ENCODE measurements at places on chromosomes 2 and 18. TPM values are rescaled to one million over a fixed set of nuclear protein-coding genes. Genes with fewer than 3 reads are reported as not detected.

GRCh38 chr2:235390816-235391194 lies 103.0 kb upstream of the AGAP1 start:
- H3K27me3 ChIP-seq, result no peaks in the 10 kb centered on the region
- H3K27ac ChIP-seq, result no peak overlapping the region
- H3K4me3 ChIP-seq, result no peak overlapping the region

GRCh38 chr18:75139226-75139911 lies 69.6 kb downstream of the PTGR3 start:
- no peak overlapping the region for H3K4me3 ChIP-seq
- H3K27ac ChIP-seq, result no peak overlapping the region
- H3K4me1 ChIP-seq, result no peaks in the 10 kb centered on the region
- H3K27me3 ChIP-seq, result no peaks in the 10 kb centered on the region
- H3K36me3 ChIP-seq, result no peaks in the 10 kb centered on the region

GRCh38 chr2:28652217-28652616 lies 99.4 kb upstream of the PPP1CB start:
- no peak overlapping the region for H3K27ac ChIP-seq
- H3K36me3 ChIP-seq, result no peaks in the 10 kb centered on the region
- H3K4me3 ChIP-seq, result no peak overlapping the region
- no peaks in the 10 kb centered on the region for H3K27me3 ChIP-seq
- peaks cover 72% of the 10 kb centered on the region for H3K4me1 ChIP-seq

GRCh38 chr2:28431741-28432140 lies 39.1 kb downstream of the FOSL2 start:
- H3K27me3 ChIP-seq, result no peaks in the 10 kb centered on the region
- peaks cover 19% of the 10 kb centered on the region for H3K4me1 ChIP-seq
- H3K36me3 ChIP-seq, result no peaks in the 10 kb centered on the region
- no peak overlapping the region for H3K27ac ChIP-seq
- no peak for DNase-seq

- H3K4me3 ChIP-seq, result no peak overlapping the region
- no peaks in the 10 kb centered on the region for H3K27me3 ChIP-seq
- no peak for DNase-seq
These were observed 447.3 kb downstream of the XIRP2 start for GRCh38 chr2:167335541-167335992.

GRCh38 chr2:186328838-186329237 lies 157.2 kb upstream of the ZC3H15 start:
- H3K27me3 ChIP-seq, result no peaks in the 10 kb centered on the region
- H3K36me3 ChIP-seq, result no peaks in the 10 kb centered on the region
- H3K4me3 ChIP-seq, result no peak overlapping the region
- DNase-seq, result no peak
- H3K4me1 ChIP-seq, result peaks cover 24% of the 10 kb centered on the region

DNA sequence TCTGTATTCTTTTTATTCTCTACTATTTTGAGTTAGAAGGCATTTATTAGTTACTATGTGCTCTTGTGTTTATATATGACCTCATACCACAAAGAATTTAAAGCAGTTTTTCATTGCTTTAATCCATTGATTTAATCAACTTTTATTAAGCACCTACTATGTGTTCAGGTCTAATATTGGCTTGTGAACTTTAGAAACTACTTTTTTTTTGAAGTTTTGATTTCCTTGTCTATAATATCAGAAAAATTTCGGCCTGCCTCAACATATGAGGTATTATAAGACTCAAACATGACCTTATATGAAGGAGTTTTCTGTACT lies 117.7 kb downstream of the ZNF521 start:
- H3K4me1 ChIP-seq, result peaks cover 2% of the 10 kb centered on the region
- no peak for DNase-seq
- no peak overlapping the region for H3K27ac ChIP-seq
- no peaks in the 10 kb centered on the region for H3K27me3 ChIP-seq

GRCh38 chr2:64300066-64300465 lies 153.9 kb upstream of the LGALSL start:
- no peaks in the 10 kb centered on the region for H3K36me3 ChIP-seq
- H3K4me1 ChIP-seq, result no peaks in the 10 kb centered on the region
- no peak overlapping the region for H3K4me3 ChIP-seq
- no peak overlapping the region for H3K27ac ChIP-seq
- H3K27me3 ChIP-seq, result no peaks in the 10 kb centered on the region

GRCh38 chr2:175941699-175942098 lies 60.4 kb downstream of the LNPK start:
- no peaks in the 10 kb centered on the region for H3K36me3 ChIP-seq
- H3K4me1 ChIP-seq, result no peaks in the 10 kb centered on the region
- no peak overlapping the region for H3K4me3 ChIP-seq
- no peak for DNase-seq

- H3K4me3 ChIP-seq, result no peak overlapping the region
- H3K4me1 ChIP-seq, result peaks cover 16% of the 10 kb centered on the region
- H3K27me3 ChIP-seq, result no peaks in the 10 kb centered on the region
- H3K36me3 ChIP-seq, result no peaks in the 10 kb centered on the region
- H3K27ac ChIP-seq, result no peak overlapping the region
These were observed 318.8 kb downstream of the RND3 start for GRCh38 chr2:150168595-150169236.

DNA sequence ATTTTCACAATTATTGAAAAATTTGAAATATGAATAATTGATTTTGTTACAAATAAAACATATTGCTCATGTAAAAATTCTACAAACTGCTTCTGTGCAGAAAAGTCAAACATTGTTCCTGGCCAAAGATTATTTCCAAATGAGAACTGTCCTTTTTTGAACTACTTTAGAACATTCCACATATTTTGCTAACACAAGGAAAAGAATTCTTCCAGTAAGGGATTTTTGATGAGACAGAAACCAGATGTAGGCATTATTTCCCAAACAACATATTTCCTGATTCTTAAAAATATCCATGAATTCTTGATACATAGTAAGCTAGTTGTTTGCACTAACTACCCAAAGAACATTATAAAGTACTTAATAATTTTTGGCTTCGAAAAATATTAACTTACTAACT lies 715.2 kb downstream of the CCDC85A start:
- H3K27ac ChIP-seq, result no peak overlapping the region
- no peaks in the 10 kb centered on the region for H3K36me3 ChIP-seq
- H3K4me1 ChIP-seq, result no peaks in the 10 kb centered on the region
- DNase-seq, result no peak
- no peaks in the 10 kb centered on the region for H3K27me3 ChIP-seq
- no peak overlapping the region for H3K4me3 ChIP-seq

GRCh38 chr2:218166791-218167190 lies at the start of gene CXCR1:
Gene CXCR1 (minus strand): TSS chr2:218166962. CDS start chr2:218165211, 1,751 bp downstream.
- DNase-seq, result no peak
- no peaks in the 10 kb centered on the region for H3K36me3 ChIP-seq
- no peak within 1 kb of the TSS for H3K4me3 ChIP-seq
- peaks cover 15% of the 10 kb centered on the region for H3K4me1 ChIP-seq
- no peaks in the 10 kb centered on the region for H3K27me3 ChIP-seq

GRCh38 chr2:230268606-230269243 lies 43.2 kb downstream of the SP140 start:
- H3K4me1 ChIP-seq, result no peaks in the 10 kb centered on the region
- H3K36me3 ChIP-seq, result no peaks in the 10 kb centered on the region
- DNase-seq, result no peak
- H3K27ac ChIP-seq, result no peak overlapping the region
- H3K4me3 ChIP-seq, result no peak overlapping the region
- no peaks in the 10 kb centered on the region for H3K27me3 ChIP-seq

- H3K4me1 ChIP-seq, result no peaks in the 10 kb centered on the region
- no peak overlapping the region for H3K4me3 ChIP-seq
- DNase-seq, result no peak
- H3K27ac ChIP-seq, result no peak overlapping the region
- H3K27me3 ChIP-seq, result no peaks in the 10 kb centered on the region
- H3K36me3 ChIP-seq, result no peaks in the 10 kb centered on the region
These were observed 21.1 kb upstream of the KCNG2 start for GRCh38 chr18:79776674-79777073.

DNA sequence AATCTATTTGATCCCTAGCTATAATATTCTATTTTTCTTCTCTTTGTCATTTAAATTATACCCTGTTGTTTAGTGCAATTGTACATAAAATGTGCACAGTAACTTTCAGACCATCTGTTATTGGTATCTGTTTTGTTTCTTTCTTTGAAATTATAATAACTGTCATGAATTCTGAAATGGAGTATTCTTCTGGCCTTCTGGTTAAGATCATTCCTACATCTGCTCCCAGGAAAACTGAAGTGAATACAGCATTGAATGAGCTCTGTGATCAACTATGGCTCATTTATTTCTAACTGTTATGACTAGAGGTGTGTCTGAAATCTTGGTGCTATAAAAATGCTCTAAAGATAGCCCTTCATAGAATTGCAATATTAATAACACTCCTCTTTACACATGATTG lies 788.4 kb upstream of the TMEFF2 start:
- H3K36me3 ChIP-seq, result no peaks in the 10 kb centered on the region
- no peaks in the 10 kb centered on the region for H3K4me1 ChIP-seq
- no peak for DNase-seq
- H3K4me3 ChIP-seq, result no peak overlapping the region
- H3K27ac ChIP-seq, result no peak overlapping the region

DNA sequence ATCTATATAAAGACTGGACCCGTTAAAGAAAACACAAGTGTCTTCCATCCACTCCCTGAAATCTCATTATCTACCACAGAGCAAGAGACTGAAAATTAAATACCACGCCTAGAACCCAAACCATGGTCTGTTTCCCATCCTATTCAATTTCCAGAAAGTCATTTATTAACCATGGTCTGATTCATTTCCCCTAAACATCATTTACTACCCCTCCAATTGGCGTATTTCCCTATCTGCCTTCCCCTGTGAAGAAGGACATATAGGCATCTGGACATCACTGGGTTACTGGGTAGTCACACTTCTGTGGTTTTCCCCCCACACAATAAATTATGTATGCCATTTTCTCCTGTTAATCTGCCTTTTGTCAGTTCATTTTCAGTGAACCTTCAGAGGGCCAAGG lies 30.8 kb downstream of the CCDC93 start:
- DNase-seq, result no peak
- no peak overlapping the region for H3K27ac ChIP-seq
- no peaks in the 10 kb centered on the region for H3K27me3 ChIP-seq
- H3K36me3 ChIP-seq, result peaks cover 4% of the 10 kb centered on the region

DNA sequence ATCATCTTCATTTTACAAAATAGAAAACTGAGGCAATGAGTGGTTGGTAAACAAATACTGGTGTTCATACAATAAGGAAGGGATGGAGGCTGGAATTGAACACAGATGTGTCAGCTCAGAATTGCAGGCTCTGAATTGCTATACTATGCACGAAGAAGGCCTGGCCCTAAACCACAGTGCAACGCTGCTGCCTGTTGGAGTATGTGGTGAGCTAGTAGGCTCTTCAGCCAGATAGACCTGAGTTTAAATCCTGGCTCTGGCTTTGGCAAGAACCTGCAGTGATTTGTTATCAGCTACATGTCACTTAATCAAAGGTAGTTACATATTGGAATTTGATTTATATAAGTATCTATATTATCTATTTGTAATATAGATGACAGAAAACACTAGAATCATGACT lies 1602.4 kb upstream of the CELF4 start:
- H3K36me3 ChIP-seq, result no peaks in the 10 kb centered on the region
- no peak overlapping the region for H3K27ac ChIP-seq
- no peak for DNase-seq
- no peak overlapping the region for H3K4me3 ChIP-seq

- no peaks in the 10 kb centered on the region for H3K36me3 ChIP-seq
- peaks cover 11% of the 10 kb centered on the region for H3K27me3 ChIP-seq
- peaks cover 9% of the 10 kb centered on the region for H3K4me1 ChIP-seq
- no peak overlapping the region for H3K4me3 ChIP-seq
- no peak overlapping the region for H3K27ac ChIP-seq
- DNase-seq, result no peak
These were observed 1.1 kb upstream of the HOXD9 start for GRCh38 chr2:176121190-176122051.

RPRM gene
- not detected for total RNA-seq

ASPRV1 gene
- total RNA-seq, result 0.66 TPM

TEKT4 gene
- total RNA-seq, result not detected

SPP2 gene
- not detected for total RNA-seq

FAP gene
- total RNA-seq, result not detected

All from Caco-2 (cell line).